Mesangial cell (primary cell): ENCODE measurements at places on chromosomes 4 and X. TPM values are rescaled to one million over a fixed set of nuclear protein-coding genes. Genes with fewer than 3 reads are reported as not detected.

PNMA6F gene
- total RNA-seq, result not detected in 2 replicates

XAGE1A gene
- not detected in 2 replicates for total RNA-seq

PRICKLE3 gene
- 9.8 and 10.8 TPM in 2 replicates for total RNA-seq

FREM3 gene
- not detected in 2 replicates for total RNA-seq

NDP gene
- total RNA-seq, result under 0.01 TPM in 1 of 2 replicates, not detected in the other

DDX53 gene
- total RNA-seq, result not detected in 2 replicates

CCNQ gene
- total RNA-seq, result 33.3 and 50.8 TPM in 2 replicates

TEX13C gene
- not detected in 2 replicates for total RNA-seq

GPR34 gene
- not detected in 2 replicates for total RNA-seq
